Uterus (tissue), 4 donors: ENCODE measurements at places on chromosomes 2 and 18.

DNA sequence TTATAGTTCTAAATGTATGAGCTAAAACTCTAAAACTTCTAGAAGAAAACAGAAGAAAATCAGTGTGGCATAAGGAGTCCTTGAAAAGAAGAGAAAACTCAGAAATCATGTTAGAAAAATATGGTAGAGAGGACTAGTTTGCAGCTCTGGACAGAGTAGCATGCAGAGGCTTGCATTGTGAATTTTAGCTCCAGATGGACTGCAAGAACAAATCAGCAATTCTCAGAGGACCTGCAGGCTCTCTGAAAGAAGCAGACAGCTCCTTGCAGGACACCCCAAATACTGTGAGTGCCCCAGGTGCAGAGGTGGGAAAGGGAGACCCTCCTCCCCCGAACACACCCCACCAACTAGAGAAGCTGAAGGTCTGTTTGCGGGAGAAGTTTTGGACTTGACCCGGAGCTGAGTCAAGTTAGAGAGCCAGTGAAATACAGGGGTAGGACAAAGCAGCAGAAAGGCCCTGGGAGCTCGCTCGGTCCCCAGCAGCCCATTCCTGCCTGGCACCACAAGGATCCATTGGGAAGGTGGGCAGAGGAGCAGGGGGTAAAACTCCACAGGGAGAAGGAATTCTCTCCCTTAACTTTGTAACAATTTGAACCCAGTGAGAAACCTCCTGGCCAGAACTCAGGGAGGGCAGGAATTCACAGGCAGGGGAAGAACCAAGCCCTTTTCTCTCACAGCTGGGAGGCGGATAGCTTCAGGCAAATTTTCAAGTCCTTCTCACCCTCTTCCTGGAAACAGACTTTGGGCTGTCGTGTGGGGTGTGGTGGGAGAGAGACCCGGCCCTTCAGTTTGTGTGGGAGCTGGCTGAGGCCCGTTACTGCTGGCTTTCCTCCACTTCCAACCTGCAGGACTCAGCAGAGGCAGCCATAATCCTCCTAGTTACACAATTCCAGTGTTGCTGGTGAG lies 216.2 kb upstream of the SLC35G4 start:
- H3K36me3 ChIP-seq = no peaks in the 10 kb centered on the region
- H3K4me3 ChIP-seq = no peak overlapping the region
- no peaks in the 10 kb centered on the region for H3K4me1 ChIP-seq
- no peak for DNase-seq
- H3K27me3 ChIP-seq = no peaks in the 10 kb centered on the region

DNA sequence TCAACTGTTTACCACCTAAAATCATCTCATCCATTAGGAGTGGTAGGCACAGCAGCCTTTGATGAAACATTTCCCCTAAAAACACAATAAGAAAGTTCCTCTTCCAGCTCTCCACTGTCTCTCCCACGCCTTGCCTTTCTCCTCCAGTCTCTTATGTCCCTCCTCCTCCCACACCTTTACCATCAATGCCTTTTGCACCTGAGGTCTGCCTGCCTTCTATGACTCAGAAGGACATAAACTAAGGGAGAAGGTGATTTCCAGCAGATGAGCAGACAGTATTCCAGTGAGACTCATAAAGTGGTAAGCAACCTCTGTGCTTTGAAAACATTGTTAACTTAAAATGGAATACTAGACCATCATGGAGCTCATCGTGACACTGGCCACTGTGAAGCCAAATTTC lies 34.2 kb upstream of the NDUFV2 start:
- H3K4me3 ChIP-seq = no peak overlapping the region
- no peaks in the 10 kb centered on the region for H3K36me3 ChIP-seq
- H3K27ac ChIP-seq = no peak overlapping the region
- no peak for DNase-seq

- H3K27me3 ChIP-seq = no peaks in the 10 kb centered on the region
- H3K4me1 ChIP-seq = no peaks in the 10 kb centered on the region
Observed at GRCh38 chr2:85961053-85961452, 72.3 kb upstream of the ST3GAL5 start.

GRCh38 chr2:25369876-25370275 lies 28.2 kb upstream of the DNMT3A start:
- no peaks in the 10 kb centered on the region for H3K4me1 ChIP-seq
- no peaks in the 10 kb centered on the region for H3K36me3 ChIP-seq

GRCh38 chr2:55901941-55902340 lies 21.6 kb downstream of the EFEMP1 start:
- no peaks in the 10 kb centered on the region for H3K27me3 ChIP-seq
- no peak for DNase-seq
- H3K36me3 ChIP-seq = no peaks in the 10 kb centered on the region
- H3K27ac ChIP-seq = no peak overlapping the region
- no peaks in the 10 kb centered on the region for H3K4me1 ChIP-seq

- no peak overlapping the region for H3K4me3 ChIP-seq
- H3K36me3 ChIP-seq = no peaks in the 10 kb centered on the region
- H3K4me1 ChIP-seq = no peaks in the 10 kb centered on the region
- no peaks in the 10 kb centered on the region for H3K27me3 ChIP-seq
- no peak for DNase-seq
Observed at GRCh38 chr2:50863218-50863617, 168.7 kb downstream of the NRXN1 start.

DNA sequence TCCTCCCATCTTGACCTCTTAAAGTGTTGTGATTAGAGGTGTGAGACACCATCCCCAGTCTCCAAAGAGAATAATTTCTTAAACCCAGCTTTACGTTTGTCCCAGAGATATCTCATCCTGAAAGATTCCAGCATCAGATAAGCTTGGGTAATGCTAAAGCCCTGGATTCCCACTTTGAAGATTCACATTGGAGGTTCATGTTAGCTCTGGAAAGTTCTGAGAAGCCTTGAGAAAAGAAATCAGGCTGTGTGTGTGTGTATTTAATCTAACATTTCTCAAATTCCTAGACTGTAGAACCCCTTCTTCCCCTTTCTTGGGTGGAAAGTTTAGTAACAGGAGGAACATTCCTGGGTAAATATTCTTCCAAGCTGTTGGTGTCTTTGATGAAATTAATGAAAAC lies 18.0 kb downstream of the ZNF532 start:
- peak overlapping the region; percentile 39 for H3K27ac ChIP-seq
- no peaks in the 10 kb centered on the region for H3K4me1 ChIP-seq
- no peaks in the 10 kb centered on the region for H3K36me3 ChIP-seq
- no peak overlapping the region for H3K4me3 ChIP-seq
- no peaks in the 10 kb centered on the region for H3K27me3 ChIP-seq

GRCh38 chr2:177289824-177290628 lies 25.5 kb upstream of the NFE2L2 start:
- no peak for DNase-seq
- H3K27ac ChIP-seq = no peak overlapping the region
- H3K27me3 ChIP-seq = no peaks in the 10 kb centered on the region
- H3K4me3 ChIP-seq = no peak overlapping the region

DNA sequence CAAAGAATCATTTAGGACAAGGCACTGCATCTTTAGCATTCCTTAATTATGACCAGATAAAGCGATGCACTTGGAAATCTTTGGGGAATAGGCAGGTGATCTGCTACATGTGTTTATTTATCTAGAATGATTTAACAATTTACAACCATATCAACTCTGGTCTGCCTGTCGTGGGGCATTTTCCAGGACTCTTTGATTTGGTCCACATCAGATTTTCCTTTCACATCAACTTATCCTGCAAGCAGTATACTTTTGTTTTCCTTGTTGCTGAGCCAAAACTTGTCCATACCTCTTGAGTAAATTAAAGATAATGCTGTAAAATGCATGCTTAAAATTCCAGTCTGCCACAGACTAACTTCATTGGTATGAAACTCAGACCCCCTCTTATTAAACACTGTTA lies 312.4 kb upstream of the TCF4 start:
- DNase-seq = no peak
- H3K36me3 ChIP-seq = no peaks in the 10 kb centered on the region

DNA sequence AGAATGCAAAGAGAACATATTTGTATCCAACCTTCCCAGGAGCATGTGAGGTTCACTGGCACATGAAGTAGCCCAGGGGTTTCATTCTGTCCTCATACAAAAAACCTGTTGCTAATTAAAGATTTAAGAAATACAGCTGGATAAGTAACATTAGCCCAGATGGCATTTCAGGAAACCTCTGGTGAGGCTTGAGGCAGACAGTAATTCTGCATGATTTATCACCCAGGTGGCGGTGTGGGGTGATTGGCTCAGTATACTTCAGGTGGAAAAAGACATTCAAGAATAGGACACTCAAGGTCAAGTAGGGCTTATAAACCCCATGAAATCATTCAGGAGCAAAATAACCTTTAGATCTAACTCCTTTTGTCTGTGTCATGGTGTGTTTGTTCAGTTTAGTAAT lies 237.4 kb downstream of the RNF144A start:
- H3K27me3 ChIP-seq = no peaks in the 10 kb centered on the region
- no peaks in the 10 kb centered on the region for H3K36me3 ChIP-seq
- no peak overlapping the region for H3K27ac ChIP-seq
- no peak overlapping the region for H3K4me3 ChIP-seq

DNA sequence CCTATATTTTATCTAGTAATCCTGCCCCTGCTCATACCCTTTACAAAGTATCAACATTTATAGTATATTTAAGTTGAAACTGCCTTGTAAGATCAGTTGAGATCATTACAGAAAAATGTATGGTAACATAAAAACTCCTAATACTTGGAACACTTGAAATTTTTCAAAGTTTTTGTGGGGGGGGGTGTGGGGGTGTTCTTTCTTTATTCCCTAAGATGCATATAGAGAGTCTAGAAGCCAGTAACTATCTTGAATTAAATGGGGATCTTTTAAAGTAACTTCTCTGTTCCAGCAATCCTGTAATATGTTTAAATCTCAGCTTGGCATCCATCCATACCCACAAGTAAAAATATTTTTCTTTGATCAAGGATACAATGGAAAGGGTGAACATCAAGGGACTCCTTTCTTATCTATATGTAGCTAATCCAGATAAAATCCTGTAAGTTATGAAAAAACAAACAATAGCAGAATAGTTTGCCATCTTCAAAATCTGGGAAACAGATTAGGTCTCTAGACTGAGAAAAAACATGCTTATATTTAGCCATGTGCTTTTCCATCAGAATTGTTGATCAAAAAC lies 455.3 kb downstream of the MEIS1 start:
- no peak overlapping the region for H3K4me3 ChIP-seq
- H3K36me3 ChIP-seq = no peaks in the 10 kb centered on the region
- no peaks in the 10 kb centered on the region for H3K27me3 ChIP-seq
- no peaks in the 10 kb centered on the region for H3K4me1 ChIP-seq

GRCh38 chr2:45634223-45634622 lies 17.3 kb upstream of the PRKCE start:
- DNase-seq = no peak
- no peaks in the 10 kb centered on the region for H3K27me3 ChIP-seq
- no peaks in the 10 kb centered on the region for H3K4me1 ChIP-seq
- H3K36me3 ChIP-seq = no peaks in the 10 kb centered on the region

- no peaks in the 10 kb centered on the region for H3K36me3 ChIP-seq
- no peak overlapping the region for H3K27ac ChIP-seq
- DNase-seq = no peak
- H3K4me1 ChIP-seq = no peaks in the 10 kb centered on the region
Observed at GRCh38 chr2:74668087-74668486, 14.0 kb downstream of the SEMA4F start.

- H3K4me1 ChIP-seq = no peaks in the 10 kb centered on the region
- no peak overlapping the region for H3K27ac ChIP-seq
- no peaks in the 10 kb centered on the region for H3K36me3 ChIP-seq
- no peak overlapping the region for H3K4me3 ChIP-seq
- no peak for DNase-seq
Observed at GRCh38 chr2:77192811-77193289, 329.3 kb downstream of the LRRTM4 start.

DNA sequence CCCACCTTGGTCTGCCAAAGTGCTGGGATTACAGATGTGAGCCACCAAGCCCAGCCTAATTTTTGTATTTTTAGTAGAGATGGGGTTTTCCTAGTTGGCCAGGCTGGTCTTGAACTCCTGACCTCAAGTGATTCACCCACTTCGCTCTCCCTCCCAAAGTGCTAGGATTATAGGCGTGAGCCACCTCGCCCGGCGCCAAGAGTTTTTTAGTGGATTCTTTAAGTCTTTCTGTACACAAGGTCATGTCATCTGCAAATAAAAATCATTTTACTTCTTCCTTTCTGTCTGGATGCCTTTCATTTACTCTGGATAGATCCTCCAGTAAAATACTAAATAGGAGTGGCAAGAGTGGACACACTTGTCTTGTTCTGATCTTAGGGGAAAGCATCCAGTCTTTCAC lies 61.7 kb downstream of the KCMF1 start:
- H3K27me3 ChIP-seq = no peaks in the 10 kb centered on the region
- no peaks in the 10 kb centered on the region for H3K4me1 ChIP-seq
- no peak overlapping the region for H3K27ac ChIP-seq
- H3K4me3 ChIP-seq = no peak overlapping the region
- DNase-seq = no peak
- no peaks in the 10 kb centered on the region for H3K36me3 ChIP-seq

- H3K36me3 ChIP-seq = no peaks in the 10 kb centered on the region
- H3K27ac ChIP-seq = no peak overlapping the region
- no peak for DNase-seq
Observed at GRCh38 chr2:145350011-145350410, 830.1 kb upstream of the ZEB2 start.

- H3K4me3 ChIP-seq = no peak within 1 kb of the TSS
- no peaks in the 10 kb centered on the region for H3K4me1 ChIP-seq
- DNase-seq = peak; percentile 31
Observed at GRCh38 chr2:28981016-28981441, at the start of gene TOGARAM2. Gene TOGARAM2, plus strand, starts transcription at chr2:28981298. Its CDS starts 13,537 bp downstream, at chr2:28994835.

DNA sequence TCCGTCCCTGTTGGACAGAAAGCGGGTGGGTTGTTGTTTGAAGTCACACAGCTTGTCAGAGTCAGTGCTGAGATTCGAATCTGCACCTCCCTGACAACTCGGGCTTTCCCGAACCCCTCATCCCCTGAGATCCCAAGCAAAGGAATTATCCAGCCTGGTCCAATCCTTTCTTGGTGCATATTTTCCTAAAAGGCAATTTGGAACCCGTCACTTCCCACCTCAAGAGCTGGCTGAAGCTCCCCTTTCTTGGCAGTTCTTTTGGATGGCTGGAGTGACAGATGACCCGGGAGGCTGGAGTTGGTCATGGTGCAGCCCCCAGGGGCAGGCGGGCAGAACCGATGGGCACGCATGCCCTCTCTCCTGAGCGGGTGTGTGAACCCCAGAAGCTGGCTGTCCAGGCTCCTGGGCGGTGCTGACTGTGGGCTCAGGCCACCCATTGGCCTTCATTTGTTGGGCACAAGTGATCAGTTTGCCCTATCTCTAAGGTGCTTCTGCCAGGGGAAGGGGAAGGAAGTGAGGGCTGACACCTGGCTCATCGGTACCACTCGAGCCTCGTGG lies 97.8 kb downstream of the ASB1 start:
- no peak overlapping the region for H3K27ac ChIP-seq
- H3K36me3 ChIP-seq = no peaks in the 10 kb centered on the region
- H3K27me3 ChIP-seq = no peaks in the 10 kb centered on the region
- no peaks in the 10 kb centered on the region for H3K4me1 ChIP-seq

GRCh38 chr18:79156327-79156726 lies 87.1 kb downstream of the ATP9B start:
- H3K27ac ChIP-seq = no peak overlapping the region
- no peaks in the 10 kb centered on the region for H3K36me3 ChIP-seq

GRCh38 chr2:240123821-240124650 lies 12.1 kb downstream of the COPS9 start:
- H3K4me3 ChIP-seq = no peak overlapping the region
- H3K36me3 ChIP-seq = no peaks in the 10 kb centered on the region
- no peaks in the 10 kb centered on the region for H3K4me1 ChIP-seq
- H3K27me3 ChIP-seq = no peaks in the 10 kb centered on the region
- H3K27ac ChIP-seq = no peak overlapping the region
